ENCODE measurements at places on chromosomes 3 and 15.
A peak's percentile ranks its signal among the peaks of the same experiment; 100 is the strongest.

- peak; percentile 63 for DNase-seq
Observed at GRCh38 chr3:172808969-172809546, 58.5 kb downstream of the ECT2 start.

GRCh38 chr3:55719508-55719907, 232.4 kb upstream of the WNT5A start:
- peak; percentile 20 for DNase-seq

- peak; percentile 17 for DNase-seq
Observed at GRCh38 chr3:153752405-153753027, 368.7 kb upstream of the ARHGEF26 start.

GRCh38 chr3:78580681-78581080, 1187.1 kb downstream of the ROBO1 start:
- DNase-seq, result peak; percentile 15

- peak; percentile 59 for DNase-seq
Observed at GRCh38 chr3:113241292-113242095, 30.1 kb downstream of the BOC start.

GRCh38 chr3:178841011-178841410, 230.6 kb downstream of the ZMAT3 start:
- peak; percentile 7 for DNase-seq

GRCh38 chr15:47566610-47567009, 150.7 kb upstream of the SEMA6D start:
- no peak for DNase-seq

GRCh38 chr15:43274136-43274535, 7.4 kb upstream of the TGM5 start:
- DNase-seq, result peak; percentile 37

GRCh38 chr3:129973853-129974563, 512 bp upstream of the TRH start:
- no peak for DNase-seq

GRCh38 chr15:74326746-74327145, 40.7 kb downstream of the CYP11A1 start:
- DNase-seq, result no peak

GRCh38 chr15:70120958-70121623, 23.4 kb upstream of the TLE3 start:
- no peak for DNase-seq

DNA sequence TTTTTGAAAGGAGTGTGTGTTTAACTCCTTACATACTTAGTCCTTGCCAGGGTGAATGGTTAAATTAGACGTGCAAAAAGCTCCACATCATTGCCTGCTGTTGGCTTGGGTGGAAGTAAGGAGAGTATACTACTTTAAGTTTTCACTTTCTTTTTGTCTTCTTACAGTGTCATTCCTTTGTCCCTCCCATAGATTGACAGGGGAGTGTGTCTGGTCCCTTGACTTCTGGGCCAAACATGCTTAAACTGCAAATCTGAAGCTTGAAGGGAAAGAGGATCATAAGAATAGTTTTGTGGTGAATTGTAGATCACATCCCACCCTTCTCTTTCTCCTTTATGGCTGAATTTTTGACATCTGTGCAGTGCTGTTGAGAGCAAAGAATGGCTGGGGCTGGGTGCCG, 355.8 kb upstream of the C2CD4B start:
- DNase-seq, result no peak

GRCh38 chr15:70857562-70858285, 3.8 kb upstream of the LARP6 start:
- no peak for DNase-seq

GRCh38 chr3:76266511-76266910, 481.2 kb upstream of the ZNF717 start:
- no peak for DNase-seq

GRCh38 chr3:195802795-195803194, 8.9 kb downstream of the MUC4 start:
- no peak for DNase-seq

GRCh38 chr3:156702367-156702766, 28.0 kb downstream of the TIPARP start:
- peak; percentile 45 for DNase-seq

DNA sequence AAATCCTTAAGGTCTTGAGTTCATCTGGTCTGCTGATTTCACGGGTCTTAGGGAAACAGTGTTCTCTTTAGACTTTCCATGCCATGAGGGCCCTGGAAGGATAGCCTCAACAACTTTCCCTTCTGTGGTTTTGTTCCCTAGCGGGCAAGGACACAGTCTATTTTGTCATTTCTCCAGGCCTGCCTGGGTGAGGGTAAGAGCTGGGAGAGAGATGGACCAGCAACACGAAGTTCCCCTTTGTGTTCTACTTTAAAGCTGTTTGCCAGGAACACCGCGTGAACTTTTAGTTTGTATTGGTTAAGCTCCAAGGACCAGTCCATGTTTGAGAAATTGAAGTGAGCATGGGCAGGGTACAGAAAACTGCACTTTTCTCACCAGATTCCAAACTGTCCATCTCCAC, 20.9 kb downstream of the ST3GAL6 start:
- no peak for DNase-seq

- DNase-seq, result peak; percentile 17
Observed at GRCh38 chr3:183188895-183189462, 26.4 kb upstream of the LAMP3 start.

DNA sequence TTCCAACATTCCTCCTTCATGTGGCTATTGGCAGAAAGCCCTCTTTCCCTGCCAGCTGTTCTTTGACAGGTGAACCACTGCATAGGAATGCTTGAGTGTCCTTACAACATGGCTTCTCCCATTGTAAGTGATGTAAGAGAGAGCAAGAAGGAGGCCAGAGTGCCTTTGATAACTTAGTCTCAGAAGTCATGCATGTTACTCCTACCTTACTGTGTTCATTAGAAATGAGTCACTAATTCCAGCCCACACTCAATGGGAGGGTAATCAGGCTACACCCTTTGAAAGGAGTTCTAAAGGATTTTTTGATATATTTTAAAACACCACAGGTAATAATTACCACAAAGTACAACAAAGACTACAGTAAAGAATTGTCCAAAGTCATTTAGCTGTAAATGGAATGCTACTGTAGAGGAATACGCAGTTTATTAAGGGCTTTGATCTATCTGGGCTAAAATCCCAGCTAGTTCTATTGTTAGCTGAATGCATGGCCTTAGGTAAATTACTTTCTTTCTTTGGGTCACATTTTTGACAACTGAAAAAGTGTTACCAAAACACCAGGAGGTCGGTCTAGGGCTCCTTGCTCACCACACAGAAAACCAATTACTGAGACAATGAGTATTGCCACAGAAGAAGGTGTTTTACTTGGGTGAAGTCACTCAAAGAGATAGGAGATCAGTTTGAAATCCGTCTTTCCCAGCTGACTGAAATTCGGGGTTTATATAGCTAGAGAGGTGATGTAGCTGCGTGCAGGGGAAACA, 154.9 kb downstream of the GRM7 start:
- DNase-seq, result no peak

GRCh38 chr3:24294150-24294549, 200.5 kb downstream of the THRB start:
- no peak for DNase-seq

DNA sequence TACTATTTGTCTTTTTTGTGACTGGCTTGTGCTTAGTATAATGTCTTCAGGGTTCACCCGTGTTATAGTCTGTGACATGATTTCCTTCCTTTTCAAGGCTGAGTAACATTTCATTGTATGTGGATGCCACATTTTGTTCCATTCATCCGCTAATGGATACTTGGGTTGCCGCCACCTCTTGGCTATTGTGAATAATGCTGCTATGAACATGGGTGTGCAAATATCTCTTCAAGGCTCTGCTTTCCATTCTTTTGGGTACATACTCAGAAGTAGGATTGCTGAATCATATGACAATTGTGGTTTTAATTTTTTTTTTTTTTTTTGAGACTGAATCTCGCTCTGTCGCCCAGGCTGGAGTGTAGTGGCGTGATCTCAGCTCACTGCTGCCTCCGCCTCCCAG, 15.4 kb downstream of the CRTC3 start:
- peak; percentile 35 for DNase-seq

- DNase-seq, result no peak
Observed at GRCh38 chr3:65936908-65937638, 101.6 kb downstream of the MAGI1 start.

DNA sequence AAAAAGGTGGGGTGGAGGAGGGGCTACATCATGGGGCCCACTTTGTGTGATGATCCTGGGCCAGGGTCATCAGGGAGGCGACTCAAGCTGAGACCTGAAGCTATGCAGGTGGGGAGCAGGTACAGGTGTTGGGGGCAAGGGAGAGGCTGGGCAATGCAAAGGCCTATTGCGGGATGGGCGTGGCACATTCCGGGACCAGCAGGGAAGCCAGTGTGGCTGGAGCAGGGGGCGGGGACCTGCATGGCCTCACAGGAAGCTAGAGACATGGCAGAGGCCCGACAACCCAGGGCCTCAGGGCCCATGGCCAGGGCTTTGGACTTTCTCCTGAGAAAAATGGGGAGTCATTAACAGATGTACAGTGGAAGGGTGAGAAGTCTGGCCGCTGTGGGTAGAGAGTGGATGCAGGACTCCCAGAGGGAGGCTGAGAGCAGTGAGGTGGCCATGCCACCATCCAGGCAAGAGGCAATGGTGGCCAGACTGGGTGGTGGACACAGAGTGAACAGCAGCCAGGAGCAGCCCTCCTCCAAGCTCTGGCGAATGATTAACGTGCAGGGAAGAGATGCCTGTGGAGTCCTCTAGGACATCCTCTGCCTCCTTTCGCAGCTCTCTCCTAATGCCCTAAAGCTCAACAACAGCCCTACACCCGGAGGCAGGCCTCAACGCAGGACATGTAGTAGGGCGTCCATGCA, 122.6 kb upstream of the ATP2B2 start:
- no peak for DNase-seq

GRCh38 chr15:40893733-40894680, at the start of gene VPS18:
TSS of gene VPS18 (plus strand) at chr15:40894450. CDS start at chr15:40894769, 319 bp downstream.
- peak; percentile 99 for DNase-seq

- no peak for DNase-seq
Observed at GRCh38 chr3:122636697-122637096, 43.9 kb upstream of the PARP14 start.

DNA sequence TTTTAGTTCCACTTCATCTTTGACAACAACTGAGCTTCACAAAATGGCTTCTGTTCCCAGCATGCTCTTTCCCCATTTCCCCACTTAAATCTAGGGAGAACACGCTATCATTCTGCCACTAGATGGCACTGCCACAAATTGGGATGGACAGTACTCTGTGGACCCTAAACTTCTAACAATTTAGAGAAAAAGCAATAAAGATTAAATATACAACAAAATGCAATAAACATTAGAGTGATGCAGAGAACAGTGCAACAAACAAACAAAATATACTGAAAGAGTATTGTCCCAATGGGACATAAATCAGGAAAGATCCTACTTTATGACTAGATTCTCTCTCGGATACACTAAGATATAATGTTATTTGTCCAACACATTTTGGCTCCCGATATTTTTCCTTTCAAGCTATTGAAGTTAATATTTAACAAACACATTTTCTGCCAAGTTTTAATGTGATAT, 169.7 kb upstream of the TMCO5A start:
- DNase-seq, result peak; percentile 76

- peak; percentile 38 for DNase-seq
Observed at GRCh38 chr3:195128255-195129071, 142.5 kb downstream of the XXYLT1 start.

DNA sequence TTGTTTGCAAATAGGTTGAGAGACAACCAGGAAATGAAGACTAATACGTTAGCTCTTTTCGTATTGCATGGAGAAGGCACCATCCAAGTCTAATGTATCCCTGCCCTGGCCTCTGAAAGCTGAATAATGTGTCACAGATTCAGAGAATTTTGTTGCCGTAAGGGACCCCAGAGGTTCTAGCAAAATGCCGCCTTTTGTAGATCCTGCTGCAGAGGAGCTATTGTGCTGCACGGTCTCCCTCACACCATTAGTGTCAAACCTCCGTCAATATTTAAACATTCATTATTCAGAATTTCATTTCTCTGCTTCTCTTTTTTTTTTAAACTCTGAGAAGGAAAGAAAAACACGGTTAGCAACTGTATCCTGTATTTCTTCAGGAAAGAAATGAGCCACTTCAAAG, 238.7 kb downstream of the EPHB1 start:
- DNase-seq, result no peak

DNA sequence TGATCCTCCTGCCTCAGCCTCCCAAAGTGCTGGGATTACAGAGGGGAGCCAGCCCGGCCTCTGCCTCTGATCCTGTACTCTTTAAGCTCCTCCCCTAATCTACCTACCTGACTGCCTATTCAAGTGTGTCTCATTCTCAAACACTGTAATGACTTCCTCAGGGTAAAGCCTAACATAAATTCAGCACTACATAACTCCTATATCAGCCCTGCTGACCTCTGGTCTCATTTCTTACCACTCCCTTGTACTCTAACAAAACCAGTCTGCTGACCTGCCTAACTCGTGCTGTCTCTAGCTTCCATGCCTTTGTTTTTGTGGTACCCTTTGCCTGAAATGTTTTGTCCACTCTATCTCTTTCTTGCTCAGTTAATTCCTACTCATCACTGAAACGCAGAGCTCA, 172.1 kb upstream of the IL12A start:
- DNase-seq, result no peak

DNA sequence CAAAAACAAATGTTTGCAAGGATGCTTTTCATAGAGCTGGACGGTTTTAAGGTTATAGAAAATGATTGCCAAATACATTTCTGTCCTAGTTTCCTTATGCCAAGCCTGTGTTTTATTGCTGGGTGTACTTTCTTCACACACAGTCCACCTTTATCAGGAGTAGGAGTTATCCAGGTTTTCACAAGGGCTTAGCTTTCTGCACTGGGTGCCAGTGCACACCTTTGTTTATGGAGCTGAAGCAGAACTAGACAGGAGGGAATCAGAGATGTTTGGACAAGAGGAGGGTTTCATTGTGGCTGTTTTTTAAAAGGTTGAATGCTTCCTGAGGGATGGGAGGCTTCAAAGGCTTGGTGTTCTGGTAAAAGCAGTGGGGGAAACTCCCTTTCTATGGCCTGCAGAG, 29.5 kb upstream of the FAM3D start:
- no peak for DNase-seq

DNA sequence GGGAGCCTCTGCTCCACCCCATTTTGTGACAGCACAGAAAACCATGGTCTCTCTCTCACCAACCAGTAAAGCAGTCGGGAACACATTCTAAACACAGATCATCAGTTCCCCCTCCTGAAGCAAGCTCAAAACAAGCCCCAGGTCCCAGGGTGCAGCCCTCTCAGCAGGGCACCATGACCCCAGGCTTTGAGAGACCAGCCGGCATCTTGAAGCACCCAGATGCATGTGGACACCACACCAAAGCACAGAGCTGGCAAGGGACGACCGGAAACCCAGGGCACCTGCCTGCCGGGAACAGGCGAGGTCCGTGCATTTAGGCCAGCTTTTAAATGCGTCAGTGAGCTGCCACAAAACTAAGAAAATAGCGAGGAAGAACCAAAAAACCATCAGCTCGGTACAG, 103.2 kb upstream of the IQSEC1 start:
- no peak for DNase-seq

Data from GM23248 (cell line).